ENCODE measurements at places on chromosomes 1 and 21.

- DNase-seq = peak; percentile 10
These were observed 37.7 kb downstream of the SH3GLB1 start for GRCh38 chr1:86741947-86742572.

GRCh38 chr21:31316488-31317169 is 27.4 kb downstream of the TIAM1 start:
- no peak for DNase-seq

- no peak for DNase-seq
These were observed 733 bp downstream of the TMEM35B start for GRCh38 chr1:34984435-34984792.

GRCh38 chr1:198259333-198260074 is 102.7 kb downstream of the NEK7 start:
- no peak for DNase-seq

GRCh38 chr1:175116210-175116798 is 48.7 kb downstream of the TNN start:
- no peak for DNase-seq

- no peak for DNase-seq
These were observed 282.4 kb upstream of the SGIP1 start for GRCh38 chr1:66251546-66251945.

GRCh38 chr1:234286206-234286605 is 87.0 kb upstream of the COA6 start:
- DNase-seq = no peak

DNA sequence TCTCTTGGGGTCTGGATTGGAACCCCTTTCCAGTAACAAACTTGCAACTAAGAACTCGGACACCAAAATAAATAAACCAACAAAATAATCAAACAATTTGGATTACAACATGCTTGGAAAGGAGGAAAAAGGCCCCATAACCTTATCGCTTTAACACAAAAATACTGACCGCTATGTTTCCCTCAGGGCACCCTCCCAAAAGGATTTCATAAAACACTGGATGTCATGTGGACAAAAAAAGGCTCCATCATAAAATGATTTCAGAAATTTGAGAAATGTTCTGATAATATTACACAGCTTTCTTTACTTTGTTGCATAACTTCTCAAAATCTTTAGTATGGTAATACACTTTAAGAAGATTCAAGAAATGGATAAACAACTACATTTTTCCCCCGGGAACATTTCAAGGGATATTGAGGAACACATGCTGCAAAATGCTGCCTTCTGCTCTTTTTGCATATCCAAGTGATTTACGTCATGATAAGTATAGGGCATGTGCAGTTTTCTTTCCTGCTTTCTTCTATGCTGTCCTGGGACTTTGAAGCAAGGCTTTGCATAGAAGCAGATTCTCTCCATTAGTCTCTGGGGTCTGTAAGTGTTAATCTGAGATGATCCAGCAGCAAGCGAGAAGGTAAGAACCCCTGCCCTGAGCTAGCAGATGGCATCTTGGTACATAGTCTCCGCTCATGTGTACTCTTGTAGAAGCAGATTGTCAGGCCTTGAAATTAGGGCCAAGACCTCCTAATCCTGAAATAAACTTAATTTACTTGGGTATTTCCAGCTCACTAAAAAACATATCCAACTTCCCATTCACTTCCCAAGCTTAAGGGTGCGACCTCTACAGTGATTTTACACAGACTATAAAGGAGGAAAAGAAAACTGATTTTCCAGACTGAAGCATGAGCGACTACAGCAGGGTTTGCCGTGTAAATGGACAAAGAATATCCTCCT is 85.5 kb upstream of the KIAA0040 start:
- no peak for DNase-seq

GRCh38 chr1:179840107-179840506 is 37.5 kb downstream of the TOR1AIP2 start:
- no peak for DNase-seq

GRCh38 chr1:37723390-37724078 is 31.2 kb downstream of the CDCA8 start:
- no peak for DNase-seq

- no peak for DNase-seq
These were observed 250.3 kb upstream of the SGIP1 start for GRCh38 chr1:66283622-66284041.

- peak; percentile 31 for DNase-seq
These were observed 43.0 kb downstream of the SLC9A1 start for GRCh38 chr1:27111626-27112573.

DNA sequence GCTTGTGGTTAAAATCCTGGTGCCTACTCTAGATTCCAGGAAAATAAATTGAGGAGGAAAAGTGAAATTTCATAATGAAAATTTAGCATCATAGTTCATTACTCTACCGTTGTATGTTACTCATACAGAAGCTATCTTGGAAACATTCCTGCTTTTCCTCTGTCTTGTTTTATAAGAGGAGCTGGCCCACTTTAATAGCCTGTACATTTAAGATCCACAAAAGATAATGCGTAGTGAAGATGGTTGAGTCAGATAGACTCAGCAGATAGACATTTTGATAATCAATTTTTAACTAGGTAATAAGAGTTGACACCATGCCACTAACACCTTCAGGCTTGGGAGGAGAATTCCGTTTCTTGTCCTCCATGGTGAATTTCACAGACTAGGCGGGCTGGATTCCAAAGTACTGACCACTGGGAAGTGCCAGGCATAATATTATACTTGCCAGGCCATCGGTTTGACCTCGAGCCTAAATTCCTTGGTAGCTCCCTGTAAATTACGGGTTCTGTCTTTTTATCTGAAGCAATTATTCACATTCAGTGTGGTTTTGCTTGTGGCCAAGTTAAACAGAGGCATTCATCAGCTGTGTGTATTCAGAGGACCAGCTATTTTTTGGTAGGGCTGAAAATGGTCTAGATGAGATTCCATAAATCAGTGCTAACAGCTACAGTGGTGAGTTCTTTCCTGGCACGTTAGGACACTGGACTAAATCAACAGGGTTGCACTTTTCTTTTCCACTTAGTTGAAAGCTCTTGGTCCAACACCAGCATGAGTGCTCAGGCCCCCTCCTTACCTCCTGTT is 111.9 kb upstream of the KAZN start:
- DNase-seq = no peak
